ENCODE measurements at places on chromosomes 2 and 18. TPM values are rescaled to one million over a fixed set of nuclear protein-coding genes. Genes with fewer than 3 reads are reported as not detected.

GRCh38 chr2:208093128-208093527 is 31.2 kb downstream of the CRYGD start:
- DNase-seq = no peak
- no peaks in the 10 kb centered on the region for H3K4me1 ChIP-seq
- no peaks in the 10 kb centered on the region for H3K36me3 ChIP-seq
- no peak overlapping the region for H3K27ac ChIP-seq
- no peak overlapping the region for H3K4me3 ChIP-seq

DNA sequence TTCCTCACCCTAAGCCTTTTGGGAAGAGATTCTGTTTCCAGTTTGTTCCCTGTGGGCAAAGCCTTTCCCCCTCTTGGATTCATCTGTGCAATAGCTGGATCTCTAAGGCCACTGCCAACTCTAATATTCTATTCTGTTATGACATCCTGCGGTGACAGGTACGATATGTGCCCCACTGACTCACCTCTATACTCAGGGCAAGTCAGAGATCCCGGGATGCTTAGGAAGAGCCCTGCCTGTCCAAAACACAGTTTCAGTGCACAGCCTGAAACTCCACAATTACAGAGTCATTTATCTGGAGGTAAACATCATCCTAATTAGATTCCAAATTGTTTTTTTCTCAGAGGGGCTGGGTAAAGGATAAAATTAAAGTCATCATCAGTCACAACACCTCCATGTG is 190.2 kb downstream of the TFCP2L1 start:
- H3K27me3 ChIP-seq = no peaks in the 10 kb centered on the region
- no peak overlapping the region for H3K4me3 ChIP-seq
- H3K36me3 ChIP-seq = no peaks in the 10 kb centered on the region

- H3K4me1 ChIP-seq = no peaks in the 10 kb centered on the region
- H3K4me3 ChIP-seq = no peak overlapping the region
- no peaks in the 10 kb centered on the region for H3K36me3 ChIP-seq
- no peak for DNase-seq
- no peak overlapping the region for H3K27ac ChIP-seq
- no peaks in the 10 kb centered on the region for H3K27me3 ChIP-seq
Measured at GRCh38 chr2:153786016-153786415, 85.7 kb upstream of the GALNT13 start.

GRCh38 chr2:864501-865106 is 86.0 kb upstream of the SNTG2 start:
- DNase-seq = no peak
- no peak overlapping the region for H3K27ac ChIP-seq
- no peak overlapping the region for H3K4me3 ChIP-seq
- H3K27me3 ChIP-seq = no peaks in the 10 kb centered on the region
- H3K36me3 ChIP-seq = no peaks in the 10 kb centered on the region
- H3K4me1 ChIP-seq = no peaks in the 10 kb centered on the region

DNA sequence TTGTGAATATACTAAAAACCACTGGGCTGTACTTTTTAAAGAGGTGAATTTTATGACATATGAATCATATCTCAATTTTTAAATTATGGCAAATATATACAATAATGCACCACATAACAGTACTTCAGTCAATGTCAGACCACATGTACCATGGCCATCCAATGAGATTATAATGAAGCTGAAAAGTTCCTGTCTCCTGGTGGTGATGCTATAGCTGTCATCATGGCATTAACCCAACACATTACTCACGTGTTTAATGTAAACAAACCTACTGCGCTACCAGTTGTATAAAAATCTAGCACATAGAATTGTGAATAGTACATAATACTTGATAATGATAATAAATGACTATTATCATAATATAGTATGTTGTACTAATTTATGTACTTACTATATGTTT is 77.6 kb upstream of the ID2 start:
- H3K36me3 ChIP-seq = no peaks in the 10 kb centered on the region
- H3K4me3 ChIP-seq = no peak overlapping the region
- H3K27ac ChIP-seq = no peak overlapping the region

GRCh38 chr2:36528274-36528673 is 69.7 kb downstream of the FEZ2 start:
- no peak for DNase-seq
- peak overlapping the region; percentile 19 for H3K27ac ChIP-seq
- H3K27me3 ChIP-seq = no peaks in the 10 kb centered on the region
- peaks cover 2% of the 10 kb centered on the region for H3K4me1 ChIP-seq
- H3K36me3 ChIP-seq = peaks cover 2% of the 10 kb centered on the region
- H3K4me3 ChIP-seq = no peak overlapping the region

DNA sequence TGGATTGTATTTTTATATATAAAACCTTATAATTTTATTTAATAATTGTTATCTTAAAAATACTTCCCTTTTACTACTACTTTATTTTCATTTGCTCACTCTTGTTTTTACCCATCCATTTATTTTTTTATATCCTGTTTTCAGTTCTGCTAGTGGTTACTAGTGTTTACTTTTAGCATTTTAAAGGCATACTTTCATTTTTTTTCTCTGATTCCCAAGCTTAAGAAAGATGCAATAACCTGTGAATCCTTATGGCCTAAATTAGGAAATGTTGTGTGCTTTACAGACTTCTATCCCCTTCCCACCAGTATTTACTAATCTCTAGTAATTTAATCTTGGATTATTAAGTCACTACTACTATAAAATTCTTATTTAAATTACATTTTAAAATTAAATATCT is 140.0 kb downstream of the SMAD7 start:
- H3K36me3 ChIP-seq = no peaks in the 10 kb centered on the region
- H3K27ac ChIP-seq = no peak overlapping the region
- no peak overlapping the region for H3K4me3 ChIP-seq
- H3K4me1 ChIP-seq = peaks cover under 1% of the 10 kb centered on the region
- no peaks in the 10 kb centered on the region for H3K27me3 ChIP-seq

DNA sequence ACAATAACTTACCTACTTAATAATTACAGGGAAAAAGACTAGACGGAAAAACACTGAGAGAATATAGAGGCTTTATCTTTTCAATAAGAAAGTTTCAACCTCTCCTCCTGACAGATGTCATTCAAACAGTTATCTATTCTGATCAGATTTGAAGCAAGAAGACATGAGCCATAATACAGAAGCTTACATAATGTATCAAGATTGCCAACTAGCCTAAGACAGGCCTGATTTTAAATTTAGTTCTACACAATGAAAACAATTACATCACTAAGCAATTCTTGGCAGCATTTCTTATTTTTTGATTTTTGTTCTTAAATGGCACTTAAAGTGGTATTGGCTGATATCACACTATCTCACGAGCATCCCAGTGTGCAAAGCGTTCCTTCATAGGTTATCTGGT is 41.6 kb downstream of the GPR155 start:
- peaks cover 4% of the 10 kb centered on the region for H3K4me1 ChIP-seq
- no peak overlapping the region for H3K4me3 ChIP-seq
- H3K36me3 ChIP-seq = no peaks in the 10 kb centered on the region

GRCh38 chr2:188645986-188646385 is 328.2 kb upstream of the COL3A1 start:
- H3K4me1 ChIP-seq = no peaks in the 10 kb centered on the region
- H3K4me3 ChIP-seq = no peak overlapping the region
- no peaks in the 10 kb centered on the region for H3K27me3 ChIP-seq
- H3K27ac ChIP-seq = no peak overlapping the region
- DNase-seq = no peak

DNA sequence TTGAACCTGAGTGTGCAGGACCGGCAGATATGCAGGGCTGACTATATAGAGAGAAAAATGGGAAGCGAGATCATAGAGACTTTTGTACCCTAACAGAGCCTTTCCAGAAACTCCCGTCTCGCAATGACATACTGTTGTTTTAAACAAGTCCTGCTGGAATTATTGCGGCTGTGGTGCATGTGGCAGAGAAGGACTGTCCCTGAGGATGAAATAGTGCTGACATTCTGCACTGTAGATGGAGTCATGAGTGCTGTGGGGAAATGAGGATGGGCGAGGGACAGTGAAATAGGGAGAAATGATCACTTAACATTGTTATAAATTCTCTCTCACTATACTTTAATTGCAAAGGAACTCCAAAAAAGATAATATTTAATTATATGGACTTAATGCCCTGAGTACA is 50.4 kb upstream of the KLHL14 start:
- H3K27me3 ChIP-seq = no peaks in the 10 kb centered on the region
- H3K27ac ChIP-seq = no peak overlapping the region
- no peak overlapping the region for H3K4me3 ChIP-seq
- no peaks in the 10 kb centered on the region for H3K4me1 ChIP-seq
- H3K36me3 ChIP-seq = no peaks in the 10 kb centered on the region

GRCh38 chr2:1787755-1788477 is 43.6 kb upstream of the PXDN start:
- no peak overlapping the region for H3K27ac ChIP-seq
- no peak overlapping the region for H3K4me3 ChIP-seq
- peak; percentile 6 for DNase-seq
- no peaks in the 10 kb centered on the region for H3K27me3 ChIP-seq

- no peak for DNase-seq
- no peak overlapping the region for H3K27ac ChIP-seq
- no peaks in the 10 kb centered on the region for H3K4me1 ChIP-seq
- H3K4me3 ChIP-seq = no peak overlapping the region
- H3K27me3 ChIP-seq = no peaks in the 10 kb centered on the region
Measured at GRCh38 chr2:207387001-207387571, 142.7 kb upstream of the CREB1 start.

GRCh38 chr18:23380001-23380550 is 73.0 kb upstream of the RIOK3 start:
- H3K27ac ChIP-seq = no peak overlapping the region
- no peak for DNase-seq
- no peaks in the 10 kb centered on the region for H3K4me1 ChIP-seq
- H3K27me3 ChIP-seq = no peaks in the 10 kb centered on the region
- no peaks in the 10 kb centered on the region for H3K36me3 ChIP-seq

- H3K4me1 ChIP-seq = no peaks in the 10 kb centered on the region
- no peaks in the 10 kb centered on the region for H3K36me3 ChIP-seq
- H3K4me3 ChIP-seq = no peak overlapping the region
- no peak for DNase-seq
Measured at GRCh38 chr2:49261781-49262180, 107.5 kb upstream of the FSHR start.

GRCh38 chr2:2260696-2261268 is 70.3 kb downstream of the MYT1L start:
- no peaks in the 10 kb centered on the region for H3K36me3 ChIP-seq
- H3K4me1 ChIP-seq = no peaks in the 10 kb centered on the region
- peaks cover 2% of the 10 kb centered on the region for H3K27me3 ChIP-seq
- H3K27ac ChIP-seq = no peak overlapping the region
- H3K4me3 ChIP-seq = no peak overlapping the region

- H3K36me3 ChIP-seq = no peaks in the 10 kb centered on the region
- no peak overlapping the region for H3K27ac ChIP-seq
- DNase-seq = no peak
- no peaks in the 10 kb centered on the region for H3K4me1 ChIP-seq
- no peaks in the 10 kb centered on the region for H3K27me3 ChIP-seq
Measured at GRCh38 chr2:203861197-203861596, 6.4 kb upstream of the CTLA4 start.

GRCh38 chr2:219598308-219599078 is 836 bp downstream of the STK11IP start:
- no peaks in the 10 kb centered on the region for H3K27me3 ChIP-seq
- H3K4me3 ChIP-seq = peak overlapping the region; percentile 15
- H3K27ac ChIP-seq = peak overlapping the region; percentile 63
- no peak for DNase-seq
- H3K4me1 ChIP-seq = peaks cover 3% of the 10 kb centered on the region

DNA sequence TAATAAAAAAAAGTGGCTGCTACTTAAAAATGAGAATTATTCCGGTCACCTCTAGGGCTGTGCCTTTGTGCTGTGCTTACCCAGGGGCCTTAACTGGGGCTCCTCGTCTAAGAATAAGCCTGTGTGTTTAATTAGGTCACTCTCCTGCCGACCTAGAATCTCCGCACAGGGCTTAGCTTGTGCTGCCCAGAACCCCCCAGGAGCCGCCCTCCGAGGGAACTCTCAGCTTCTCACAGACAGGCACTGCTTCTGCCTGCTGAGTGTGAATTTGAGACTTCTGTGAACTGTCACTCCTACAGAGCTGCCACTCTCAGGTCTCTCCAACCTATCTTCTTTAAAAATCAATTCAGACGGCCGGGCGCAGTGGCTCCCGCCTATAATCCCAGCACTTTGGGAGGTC is 11.9 kb upstream of the NT5DC4 start:
- no peak overlapping the region for H3K27ac ChIP-seq
- no peaks in the 10 kb centered on the region for H3K36me3 ChIP-seq
- DNase-seq = peak; percentile 51
- no peaks in the 10 kb centered on the region for H3K27me3 ChIP-seq
- no peaks in the 10 kb centered on the region for H3K4me1 ChIP-seq

DNA sequence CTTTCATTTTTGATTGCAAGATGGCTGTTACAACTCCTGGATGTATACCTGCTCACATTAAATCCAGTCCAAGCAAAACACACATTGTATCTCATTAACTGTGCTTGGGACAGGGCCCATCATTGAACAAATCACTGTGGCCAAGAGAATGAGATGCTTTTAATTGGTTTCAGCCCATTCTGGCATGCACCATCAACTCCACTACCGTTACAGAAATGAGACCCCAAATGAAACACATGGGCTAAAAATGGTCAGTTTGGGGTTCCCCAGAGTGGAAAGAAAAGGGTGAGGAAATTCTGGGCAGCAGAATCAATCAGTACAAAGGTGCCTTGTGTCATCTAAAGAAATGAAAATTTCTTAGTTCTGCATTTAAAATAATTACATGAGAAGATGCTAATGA is 52.7 kb downstream of the FAM171B start:
- no peaks in the 10 kb centered on the region for H3K27me3 ChIP-seq
- H3K4me3 ChIP-seq = no peak overlapping the region
- no peaks in the 10 kb centered on the region for H3K4me1 ChIP-seq
- no peaks in the 10 kb centered on the region for H3K36me3 ChIP-seq
- DNase-seq = no peak
- H3K27ac ChIP-seq = no peak overlapping the region

DNA sequence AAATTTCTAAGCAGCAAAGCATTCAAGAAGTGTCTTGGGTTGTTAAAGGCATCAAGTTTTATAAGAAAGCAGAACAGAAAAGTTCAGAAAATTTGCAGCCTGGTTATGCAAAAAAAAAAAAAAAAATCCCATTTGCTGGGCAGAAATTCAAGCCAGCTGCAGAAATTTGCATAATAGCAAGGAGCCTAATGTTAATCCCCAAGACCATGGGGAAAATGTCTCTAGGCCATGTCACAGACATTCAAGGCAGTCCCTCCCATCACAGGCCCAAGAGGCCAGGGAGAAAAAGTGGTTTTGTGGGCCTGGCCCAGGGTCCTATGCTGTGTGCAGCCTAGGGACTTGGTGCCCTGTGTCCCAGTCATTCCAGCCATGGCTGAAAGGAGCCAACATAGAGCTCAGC is 269.0 kb upstream of the SLC39A10 start:
- no peaks in the 10 kb centered on the region for H3K27me3 ChIP-seq
- no peaks in the 10 kb centered on the region for H3K4me1 ChIP-seq
- no peak overlapping the region for H3K27ac ChIP-seq
- no peaks in the 10 kb centered on the region for H3K36me3 ChIP-seq

HOXD1 gene
- total RNA-seq = 1.1 TPM

CHN1 gene
- total RNA-seq = 25.1 TPM

FAM161A gene
- total RNA-seq = 2.5 TPM

STK39 gene
- 12.6 TPM for total RNA-seq

C18orf32 gene
- 37.9 TPM for total RNA-seq

CRYBA2 gene
- total RNA-seq = not detected

UGT1A10 gene
- total RNA-seq = not detected
